ENCODE measurements at places on chromosomes 3 and 15.
A peak's percentile ranks its signal among the peaks of the same experiment; 100 is the strongest.

- DNase-seq: no peak
Measured at GRCh38 chr3:110887176-110887575, 184.4 kb upstream of the NECTIN3 start.

- no peak for DNase-seq
Measured at GRCh38 chr3:98540346-98540745, 8.6 kb downstream of the GPR15 start.

DNA sequence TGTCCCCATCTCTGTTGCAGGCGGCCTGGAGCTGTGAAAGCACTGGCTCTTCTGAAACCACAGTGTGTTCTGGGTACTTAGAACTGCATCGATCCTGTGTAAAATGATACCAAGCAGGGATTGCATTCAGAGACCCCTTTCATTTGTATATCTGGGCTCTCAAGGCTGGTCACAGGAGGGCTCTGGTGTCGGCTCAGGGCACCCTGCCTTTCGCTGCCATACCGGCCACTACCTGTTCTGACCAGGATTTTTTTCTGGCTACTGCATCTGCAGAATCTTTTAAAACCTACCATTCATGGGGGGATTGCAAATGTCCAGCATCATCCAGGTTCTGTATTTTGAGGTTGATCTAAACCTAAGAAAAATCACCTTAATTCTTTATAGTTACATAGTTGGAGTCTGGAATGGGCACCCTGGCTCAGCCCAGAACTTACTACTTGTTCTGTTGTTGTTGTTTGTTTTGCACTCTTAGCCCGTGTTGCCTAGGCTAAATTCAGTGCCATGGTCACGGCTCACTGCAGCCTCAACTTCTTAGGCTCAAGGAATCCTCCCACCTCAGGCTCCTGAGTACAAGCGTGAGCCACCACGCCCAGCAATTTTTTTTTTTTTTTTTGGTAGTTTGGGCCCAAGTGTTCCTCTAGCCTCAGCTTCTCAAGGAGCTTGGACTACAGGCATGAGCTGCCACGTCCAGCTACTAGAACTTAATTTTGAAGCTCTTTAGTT, 52.7 kb downstream of the TRIM71 start:
- DNase-seq: no peak

GRCh38 chr15:30062881-30063280, 19.9 kb upstream of the GOLGA8J start:
- no peak for DNase-seq

DNA sequence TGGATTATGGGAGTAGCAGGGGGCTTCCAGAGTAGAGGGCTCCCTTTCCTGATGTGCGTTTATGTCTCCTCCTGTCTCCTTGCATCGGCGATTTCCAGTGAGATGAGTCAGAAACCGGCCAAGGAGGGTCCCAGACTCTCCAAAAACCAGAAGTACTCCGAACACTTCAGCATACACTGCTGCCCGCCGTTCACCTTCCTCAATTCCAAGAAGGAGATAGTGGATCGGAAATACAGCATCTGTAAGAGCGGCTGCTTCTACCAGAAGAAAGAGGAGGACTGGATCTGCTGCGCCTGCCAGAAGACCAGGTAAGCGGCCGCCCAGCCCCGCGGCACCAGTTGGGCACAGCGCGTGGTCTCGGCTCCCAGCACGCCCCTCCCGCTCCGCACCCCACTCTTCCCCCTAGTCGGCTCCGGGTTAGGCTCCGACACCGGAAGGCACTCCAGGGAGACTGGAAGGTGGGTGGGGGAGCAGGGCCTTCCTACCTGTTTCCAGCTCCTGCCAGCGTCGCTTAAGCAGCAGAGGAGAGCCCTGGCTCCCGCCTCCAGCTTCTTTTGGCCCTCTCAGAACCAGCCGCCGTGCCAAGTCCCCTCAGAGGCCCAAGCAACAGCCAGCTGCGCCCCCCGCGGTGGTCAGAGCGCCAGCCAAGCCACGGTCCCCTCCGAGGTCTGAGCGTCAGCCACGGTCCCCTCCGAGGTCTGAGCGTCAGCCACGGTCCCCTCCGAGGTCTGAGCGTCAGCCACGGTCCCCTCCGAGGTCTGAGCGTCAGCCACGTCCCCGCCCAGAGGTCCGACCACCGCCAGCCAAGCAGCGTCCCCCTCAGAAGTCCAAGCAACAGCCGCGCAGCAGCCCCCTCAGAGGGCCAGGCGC, 34.7 kb downstream of the MOBP start:
- no peak for DNase-seq

DNA sequence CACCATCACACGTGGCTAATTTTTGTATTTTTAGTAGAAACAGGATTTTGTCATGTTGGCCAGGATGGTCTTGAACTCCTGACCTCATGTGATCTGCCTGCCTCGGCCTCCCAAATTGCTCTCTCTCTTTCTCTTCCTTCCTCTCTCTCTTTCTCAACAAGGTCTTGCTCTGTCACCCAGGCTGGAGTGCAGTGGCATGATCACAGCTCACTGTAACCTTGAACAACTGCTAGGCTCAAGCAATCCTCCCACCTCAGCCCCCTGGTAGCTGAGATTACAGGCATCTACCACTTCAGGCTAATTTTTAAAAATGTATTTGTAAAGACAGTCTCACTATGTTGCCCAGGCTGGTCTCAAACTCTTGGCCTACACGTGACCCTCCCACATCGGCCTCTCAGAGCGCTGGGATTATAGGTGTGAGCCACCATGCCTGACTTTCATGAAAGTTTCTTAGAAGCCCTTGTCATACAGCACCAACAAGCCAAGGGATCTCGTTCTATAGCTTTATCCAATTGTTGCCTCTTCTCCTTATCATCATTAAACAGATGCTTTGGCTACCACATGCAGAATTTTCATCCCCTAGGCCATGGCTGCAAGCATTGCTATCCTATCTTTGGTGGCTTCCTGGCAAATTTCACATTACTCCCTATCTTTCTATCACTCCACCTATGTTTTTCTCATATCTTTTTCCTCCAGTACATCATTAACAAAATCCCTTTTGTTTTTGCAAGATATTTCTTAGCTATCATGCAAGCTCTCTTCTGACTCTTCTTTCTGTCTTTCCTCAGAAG, 5.7 kb downstream of the CCDC32 start:
- DNase-seq: no peak

DNA sequence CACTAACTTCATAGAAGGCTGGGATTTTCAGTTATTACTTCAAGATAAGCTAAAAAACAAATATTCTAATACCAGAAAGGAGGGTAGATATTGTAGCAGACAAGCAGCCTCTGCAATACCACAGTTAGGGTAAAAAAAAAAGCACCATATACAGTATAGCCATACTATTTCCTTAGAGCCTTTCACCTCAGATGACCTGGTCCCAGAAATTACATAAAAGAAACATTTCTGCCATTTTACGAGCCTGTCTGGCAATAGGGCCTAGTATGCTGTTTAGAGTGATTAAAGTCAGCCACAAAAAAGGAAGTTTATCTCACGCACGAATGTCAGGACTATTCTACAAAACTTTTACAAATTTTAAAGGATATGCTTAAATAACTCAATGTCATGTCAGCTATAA, 1016.6 kb downstream of the PLOD2 start:
- DNase-seq: no peak

DNA sequence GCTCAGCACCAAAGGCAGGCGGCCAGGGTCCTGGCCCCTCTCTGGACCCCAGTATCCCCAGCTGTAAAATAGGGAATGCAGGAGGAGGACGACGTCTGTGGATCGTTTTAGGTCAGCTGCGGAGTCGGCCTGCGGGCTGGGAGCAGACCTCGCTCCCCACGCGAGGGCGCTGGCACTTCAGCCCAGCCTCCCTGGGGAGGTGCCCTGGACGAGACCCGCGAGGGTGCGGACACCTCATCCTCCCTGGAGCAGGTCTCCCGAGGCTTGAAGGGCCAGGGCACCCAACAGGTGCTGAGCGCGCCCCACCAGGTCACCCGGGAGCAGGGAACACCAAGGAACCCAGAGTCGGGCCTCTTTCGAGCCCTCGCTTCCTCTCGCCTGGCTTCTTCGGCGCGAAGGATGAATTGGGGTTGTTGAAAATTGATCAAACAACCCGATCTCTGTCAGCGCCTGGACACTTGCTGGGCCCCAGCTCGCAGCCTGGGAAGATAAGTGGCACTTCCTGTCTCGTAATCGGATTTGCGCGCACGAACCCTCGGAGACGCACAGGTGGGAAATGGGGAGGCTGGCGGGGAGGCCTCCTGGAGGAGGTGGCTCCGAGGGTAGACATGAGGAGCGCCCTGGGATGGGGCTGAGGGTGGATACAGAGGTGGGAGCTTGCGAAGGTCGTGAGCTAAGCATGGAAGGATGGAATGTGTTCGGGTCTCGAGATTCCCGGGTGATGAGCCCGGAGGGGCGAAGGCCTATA, 588 bp upstream of the VIPR1 start:
- peak; percentile 82 for DNase-seq

DNA sequence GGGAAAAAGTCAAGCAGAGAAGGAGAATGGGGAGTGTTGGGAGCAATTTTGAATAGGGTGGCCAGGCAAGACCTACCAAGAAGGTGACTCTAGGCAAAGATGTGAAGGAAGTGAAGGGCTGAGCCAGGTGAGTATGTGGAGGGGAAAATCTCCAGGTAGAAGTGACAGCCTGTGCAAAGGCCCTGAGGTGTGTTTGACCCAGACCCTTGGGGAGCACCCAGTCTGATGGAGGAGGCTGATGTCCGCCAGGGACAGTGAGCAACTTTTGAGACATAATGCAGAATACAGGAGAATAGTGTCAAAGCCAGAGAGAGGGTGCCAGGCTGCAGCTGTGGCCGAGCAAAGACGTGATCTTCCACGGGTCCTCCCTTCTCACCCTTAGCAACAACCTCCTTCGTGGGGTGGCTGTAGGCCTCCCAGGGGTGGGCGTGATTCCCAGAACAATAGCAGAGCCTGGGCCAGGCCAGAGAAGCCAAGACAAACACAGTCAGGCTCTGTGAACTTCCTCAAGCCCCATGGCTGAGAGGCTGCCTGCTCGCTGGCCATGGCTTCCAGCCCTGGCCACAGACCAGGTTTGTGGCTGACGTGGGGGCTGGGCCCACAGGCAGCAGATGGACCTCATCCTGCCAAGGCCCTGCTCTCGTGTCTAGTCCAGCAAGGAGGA, 58.1 kb downstream of the SLC6A6 start:
- DNase-seq: no peak

DNA sequence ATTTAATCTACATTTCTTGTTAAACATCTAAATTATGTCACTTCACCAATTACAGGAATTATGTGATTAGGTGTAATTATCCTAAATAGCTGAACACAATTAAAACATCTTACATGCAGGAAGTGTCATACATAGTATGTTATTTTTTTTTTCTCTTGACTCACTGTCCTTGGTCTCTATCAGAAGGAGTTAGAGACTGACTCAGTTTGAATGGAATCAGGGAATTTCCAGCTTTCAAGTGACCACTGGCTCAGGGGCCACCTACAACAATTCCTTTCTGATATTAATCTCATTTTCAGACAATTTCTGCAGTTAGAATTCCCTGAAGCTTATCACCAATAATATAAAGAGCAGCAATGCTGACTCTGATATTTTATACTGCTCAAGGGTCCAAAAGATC, 400.7 kb downstream of the ROBO1 start:
- DNase-seq: no peak

DNA sequence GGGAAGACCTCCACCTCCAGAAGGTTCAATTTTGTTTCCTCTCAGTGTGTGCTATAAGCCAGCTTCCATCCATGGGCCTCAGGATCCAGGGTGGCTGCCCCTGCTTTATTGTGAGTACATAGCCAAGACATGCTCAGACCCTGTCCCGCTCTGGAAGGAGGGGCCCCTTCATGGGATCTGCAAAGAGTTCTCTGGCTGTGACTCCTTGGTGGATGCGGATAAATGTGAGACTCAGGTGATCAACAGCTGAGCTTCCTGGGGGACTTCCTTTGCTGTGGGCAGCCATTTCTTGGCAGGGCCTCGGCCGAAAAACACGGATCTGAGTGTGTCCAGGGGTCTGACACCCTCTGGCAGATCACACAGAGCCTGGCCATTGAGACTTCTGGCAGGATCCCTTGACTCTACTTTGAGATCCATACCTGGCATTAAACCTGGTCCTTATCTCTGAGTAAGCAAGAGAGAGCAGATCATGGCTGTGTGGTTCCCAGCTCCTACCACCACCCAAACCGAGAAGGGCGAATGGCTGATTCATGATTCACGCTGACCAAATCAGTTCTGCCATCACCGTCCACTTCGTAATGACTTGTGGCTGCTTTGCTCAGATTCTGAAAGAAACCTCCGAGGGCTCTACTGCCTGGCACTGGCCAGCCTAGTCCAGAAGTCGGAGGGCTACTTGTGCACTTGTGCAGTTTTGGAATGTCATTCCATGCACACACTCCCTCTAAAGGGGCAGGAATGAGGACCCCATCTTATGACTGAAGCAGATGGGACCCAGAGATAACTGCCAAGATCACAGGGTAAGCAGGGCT, 68.1 kb downstream of the SENP2 start:
- DNase-seq: no peak

GRCh38 chr3:122257644-122258364, 67.2 kb upstream of the CSTA start:
- DNase-seq: no peak

DNA sequence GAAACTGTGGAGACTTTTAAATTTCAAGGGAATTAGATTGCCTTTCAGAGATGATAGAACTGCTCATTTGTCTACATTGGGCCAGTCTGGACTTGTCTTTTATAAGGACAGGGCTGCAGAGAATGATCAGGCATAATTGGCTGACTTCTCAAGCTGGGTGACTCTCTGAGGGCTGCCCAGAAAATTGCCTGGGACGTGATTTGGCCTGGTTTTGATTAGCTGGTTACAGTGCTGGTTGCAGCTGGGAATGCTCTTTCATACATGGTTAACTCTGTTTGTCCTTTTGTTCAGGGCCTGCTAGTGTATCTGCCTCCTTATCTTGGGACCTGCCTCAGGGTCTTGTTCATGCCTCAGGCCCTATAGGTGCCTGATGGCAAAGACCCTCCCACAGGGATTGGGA, 245.6 kb downstream of the CLSTN2 start:
- no peak for DNase-seq

DNA sequence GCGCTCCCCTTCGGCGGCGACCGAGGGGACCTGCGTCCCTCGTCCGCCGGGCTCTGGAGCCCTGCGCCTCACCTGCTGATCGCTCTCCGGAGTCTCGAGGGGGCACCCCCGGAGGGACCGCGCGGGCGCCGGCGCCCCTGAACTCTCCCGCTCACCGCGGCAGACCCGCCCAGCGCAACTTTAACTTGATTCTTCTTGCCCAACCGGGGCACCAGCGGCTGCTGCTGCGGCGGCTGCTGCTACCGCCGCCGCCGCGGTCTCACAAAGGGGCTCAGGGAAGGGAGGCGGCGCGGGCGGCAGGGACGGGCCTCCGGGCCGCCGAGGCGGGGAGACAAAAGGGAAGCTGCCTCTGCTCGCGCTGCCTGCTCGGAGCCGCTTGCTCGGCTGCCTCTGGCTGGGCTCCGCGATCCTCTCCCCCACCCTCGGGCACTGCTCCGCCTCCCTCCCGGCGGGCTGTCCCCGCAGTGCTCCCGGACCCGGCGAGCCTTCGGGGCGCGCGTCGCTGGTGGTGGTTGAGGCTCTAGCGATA, at the start of gene PPM1L:
PPM1L (plus strand) TSS at position 456 of the 529 bp plus-strand sequence.
- peak; percentile 76 for DNase-seq

GRCh38 chr3:184395320-184395660, 15.4 kb downstream of the CHRD start:
- DNase-seq: no peak

- DNase-seq: no peak
Measured at GRCh38 chr15:61974118-61974517, 86.1 kb downstream of the VPS13C start.
